ENCODE measurements at places on chromosomes 2 and 18.

DNA sequence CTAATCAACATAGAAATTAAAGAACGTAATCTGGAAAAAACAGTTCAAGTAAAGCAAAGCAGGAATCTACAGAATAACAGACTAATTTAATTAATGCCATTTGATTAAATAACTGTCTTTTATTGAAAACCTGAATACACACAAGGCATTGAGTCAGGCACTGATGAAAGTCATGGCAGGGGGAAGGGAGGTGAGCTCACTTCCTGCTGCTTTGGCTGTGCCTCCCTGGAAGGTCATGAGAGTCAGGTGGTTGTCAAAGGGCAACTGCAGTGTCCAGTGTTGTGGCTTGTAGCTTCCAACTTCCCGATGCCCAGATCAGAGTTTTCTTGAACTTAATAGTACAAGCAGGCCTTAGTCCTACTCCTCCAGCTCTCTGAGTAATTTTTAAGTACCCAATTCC is 180.9 kb downstream of the PID1 start:
- no peak for DNase-seq

DNA sequence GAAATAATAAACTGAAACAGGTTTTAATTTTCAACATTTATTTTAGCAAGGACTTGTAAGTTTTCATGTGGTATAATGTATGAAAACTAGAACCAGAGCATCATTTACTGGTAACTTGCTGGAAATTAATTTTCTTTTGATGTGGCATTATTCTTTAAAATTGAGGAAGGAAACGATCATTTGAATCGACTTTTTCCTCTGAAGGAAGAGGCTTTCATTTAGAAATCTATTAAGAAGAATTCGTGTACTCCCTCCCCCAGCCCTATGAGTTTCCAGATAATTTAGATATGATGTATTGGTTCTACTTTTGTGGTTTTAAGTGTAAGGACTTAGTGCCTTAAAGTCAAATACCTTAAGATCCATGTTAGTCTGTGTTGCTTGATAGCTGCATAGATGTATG is 2.5 kb downstream of the BABAM2 start:
- no peak for DNase-seq

- no peak for DNase-seq
Measured at GRCh38 chr2:4963106-4963505, 729.1 kb upstream of the SOX11 start.

DNA sequence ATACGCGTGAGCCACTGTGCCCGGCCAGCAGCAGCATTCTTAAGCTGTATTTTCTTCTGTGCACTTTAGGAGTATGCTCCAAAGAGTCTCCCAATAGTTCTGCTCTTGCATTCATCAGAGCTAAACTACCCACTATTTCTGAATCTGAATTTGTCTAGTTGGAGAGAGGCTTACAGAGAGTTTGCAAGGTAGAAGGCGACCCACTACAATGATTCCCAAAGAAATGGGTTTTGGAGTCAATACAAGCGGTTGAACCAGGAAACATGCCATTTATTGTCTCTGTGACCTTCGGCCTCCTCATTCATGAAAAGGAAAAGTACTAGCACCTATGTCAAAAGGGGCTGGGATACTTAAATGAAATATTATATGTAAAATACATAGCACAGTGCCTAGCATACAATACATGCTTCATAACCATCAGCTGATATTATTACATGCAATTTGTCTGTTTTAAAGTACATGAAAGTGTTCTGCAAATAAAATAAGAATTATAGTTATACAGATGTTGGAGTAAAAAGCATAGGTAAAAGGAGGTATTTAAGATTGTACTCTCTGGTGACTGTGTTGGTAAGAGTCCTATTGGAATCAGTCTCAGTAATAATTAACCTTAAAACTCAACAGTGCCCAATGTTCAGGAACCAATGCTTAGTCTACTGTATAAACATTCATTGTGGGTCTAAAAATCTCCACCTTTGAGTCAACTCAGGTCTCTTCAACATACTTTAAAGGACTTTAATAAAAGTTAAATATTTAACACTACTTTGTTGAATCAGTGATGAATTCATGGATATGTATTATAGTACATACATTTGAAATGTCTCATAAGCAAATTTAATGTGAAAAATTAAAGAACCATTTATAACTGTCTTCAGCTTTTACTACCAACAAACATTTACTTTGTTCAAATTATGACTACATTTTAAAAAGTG is 89.8 kb upstream of the GRB14 start:
- no peak for DNase-seq

GRCh38 chr2:31129375-31130171 is 8.7 kb downstream of the GALNT14 start:
- DNase-seq, result no peak

- DNase-seq, result no peak
Measured at GRCh38 chr2:127058246-127058953, 48.6 kb downstream of the BIN1 start.

- DNase-seq, result peak; percentile 5
Measured at GRCh38 chr2:170813611-170814532, 2.8 kb upstream of the GAD1 start.

- DNase-seq, result no peak
Measured at GRCh38 chr2:159106109-159106508, 137.7 kb downstream of the TANC1 start.

- DNase-seq, result no peak
Measured at GRCh38 chr2:119481501-119482455, 42.5 kb downstream of the SCTR start.

DNA sequence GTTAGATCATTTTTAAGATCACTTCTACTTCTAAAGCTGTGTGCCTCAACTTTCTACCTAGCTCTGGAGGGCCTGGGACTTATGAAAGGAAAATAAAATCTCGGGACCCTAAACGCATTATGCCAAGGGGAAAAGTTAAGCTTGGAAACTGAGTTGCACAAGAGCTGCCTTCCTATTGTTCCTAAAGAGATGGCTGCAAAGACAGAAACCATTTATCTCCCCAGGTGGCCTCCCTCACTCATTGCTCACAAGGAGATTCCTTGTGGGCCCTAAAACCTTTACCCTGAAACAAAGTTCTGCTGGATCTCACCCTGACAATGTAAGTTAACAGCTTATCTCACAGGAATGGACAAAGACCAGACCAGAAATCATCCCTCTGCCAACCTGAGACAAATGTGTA is 26.8 kb downstream of the TUBB6 start:
- no peak for DNase-seq

DNA sequence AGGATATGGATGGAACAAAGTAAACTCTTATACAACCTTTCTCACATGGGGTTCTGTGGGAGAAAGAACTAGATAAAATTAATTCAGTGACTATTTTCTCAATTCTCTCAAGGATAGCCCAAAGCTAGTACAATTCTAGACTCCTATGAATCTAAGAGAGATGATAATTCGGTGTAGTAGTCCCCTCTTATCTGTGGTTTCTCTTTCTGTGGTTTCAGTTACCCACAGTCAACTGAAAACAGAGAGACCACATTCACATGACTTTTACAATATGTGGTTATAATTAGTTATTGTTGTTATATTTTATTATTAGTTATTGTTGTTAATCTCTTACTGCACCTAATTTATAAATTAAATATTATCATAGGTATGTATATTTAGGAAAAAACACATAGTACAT is 53.5 kb upstream of the C2orf15 start:
- DNase-seq, result no peak

GRCh38 chr2:222703091-222703490 is 31.6 kb downstream of the MOGAT1 start:
- no peak for DNase-seq

DNA sequence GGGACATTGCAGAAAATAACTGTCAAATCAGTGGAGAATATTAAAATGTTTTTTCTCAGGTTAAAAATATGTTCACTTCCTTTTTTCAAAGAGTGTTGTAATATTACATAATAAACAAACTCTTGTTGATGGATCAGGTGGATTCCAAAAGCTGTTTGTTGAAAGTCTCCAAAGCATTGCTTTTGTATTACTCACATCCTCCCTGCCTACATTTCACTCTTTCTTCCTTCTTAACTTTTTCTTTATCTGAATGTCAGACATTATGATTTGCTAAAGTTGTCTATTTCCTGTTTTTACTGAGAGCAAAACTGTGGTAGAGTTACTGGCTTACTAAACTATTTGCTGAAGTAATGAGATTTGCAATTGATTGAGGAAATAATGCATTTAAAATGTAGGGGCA is 92.1 kb downstream of the CDH19 start:
- DNase-seq, result no peak

DNA sequence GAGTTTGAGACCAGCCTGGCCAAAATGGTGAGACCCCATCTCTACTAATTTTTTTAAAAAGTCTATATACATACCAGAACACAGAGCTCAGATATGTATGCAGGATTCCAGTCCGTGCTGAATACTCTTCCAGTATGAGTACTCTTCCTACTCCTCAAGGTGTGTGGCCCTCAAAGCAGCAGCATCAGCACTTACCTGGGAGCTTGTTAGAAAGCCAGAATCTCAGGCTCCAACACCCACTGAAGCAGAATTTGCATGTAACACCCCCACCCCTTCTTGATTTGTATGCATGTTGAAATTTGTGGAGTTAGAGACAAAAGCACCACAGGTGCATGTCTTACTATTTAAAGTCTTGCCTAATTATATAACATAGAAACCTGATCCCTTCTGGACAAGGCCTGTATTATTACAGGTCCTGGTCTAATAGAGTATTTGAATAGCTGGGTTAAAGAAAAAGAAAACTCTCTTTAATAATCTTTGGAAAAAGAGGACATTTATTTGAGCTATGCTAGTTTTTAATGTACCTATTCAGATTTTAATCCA is 50.3 kb upstream of the NFE2L2 start:
- no peak for DNase-seq

DNA sequence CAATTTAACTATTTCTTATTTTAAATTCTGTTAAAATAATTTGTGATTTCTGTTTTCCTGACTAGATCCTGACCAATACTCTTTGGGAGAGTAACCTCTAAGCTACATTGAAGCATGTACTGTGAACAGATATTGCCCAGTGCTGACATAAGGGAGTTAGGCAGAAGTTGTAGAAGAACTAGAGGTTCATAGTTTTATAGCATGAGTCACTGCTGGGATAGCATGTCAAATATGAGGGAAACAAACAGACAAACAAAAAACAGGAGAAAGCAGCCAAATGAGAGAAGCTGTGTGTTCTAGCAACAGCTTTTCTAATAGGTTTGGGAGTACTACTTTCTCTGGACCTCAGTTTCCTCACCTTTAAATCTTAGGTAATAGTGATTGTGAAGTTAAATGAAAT is 72.4 kb downstream of the CERS6 start:
- DNase-seq, result no peak

DNA sequence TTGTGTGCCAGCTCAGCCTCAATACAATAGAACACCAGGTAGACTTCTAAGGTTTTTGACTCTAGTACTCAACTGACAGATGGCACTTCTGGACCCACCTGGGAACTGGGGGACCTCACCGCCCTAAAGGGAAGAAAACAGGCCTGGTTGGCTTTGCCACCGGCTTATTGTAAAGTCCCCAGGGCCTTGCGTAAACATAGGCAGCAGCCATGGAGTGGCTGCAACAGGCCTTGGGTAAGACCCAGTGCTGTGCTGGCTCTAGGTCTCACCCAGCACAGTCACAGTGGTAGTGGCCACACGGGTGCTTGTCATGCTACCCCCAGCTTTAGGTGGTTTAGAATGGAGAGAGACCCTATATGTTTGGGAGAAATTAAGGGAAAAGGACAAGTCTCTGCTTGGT is 230.7 kb upstream of the SESTD1 start:
- no peak for DNase-seq

DNA sequence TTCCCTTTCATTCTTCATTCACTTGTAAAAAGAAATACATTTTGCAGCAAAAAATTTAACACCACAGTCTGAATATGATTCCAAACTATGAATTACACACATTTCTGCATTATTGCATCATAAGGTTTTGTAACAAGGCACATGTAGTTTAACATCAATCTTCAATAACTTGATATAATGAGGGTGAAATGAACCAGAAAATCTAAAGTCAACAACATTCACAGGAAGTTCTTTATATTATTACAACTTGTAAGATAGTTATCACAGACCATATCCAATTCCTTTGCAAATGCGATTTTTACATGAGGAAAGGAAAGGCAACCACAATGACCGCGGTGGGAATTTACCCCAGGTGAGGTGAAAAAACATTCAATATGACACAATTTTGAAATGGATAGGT is 213.3 kb downstream of the NAPG start:
- DNase-seq, result no peak

DNA sequence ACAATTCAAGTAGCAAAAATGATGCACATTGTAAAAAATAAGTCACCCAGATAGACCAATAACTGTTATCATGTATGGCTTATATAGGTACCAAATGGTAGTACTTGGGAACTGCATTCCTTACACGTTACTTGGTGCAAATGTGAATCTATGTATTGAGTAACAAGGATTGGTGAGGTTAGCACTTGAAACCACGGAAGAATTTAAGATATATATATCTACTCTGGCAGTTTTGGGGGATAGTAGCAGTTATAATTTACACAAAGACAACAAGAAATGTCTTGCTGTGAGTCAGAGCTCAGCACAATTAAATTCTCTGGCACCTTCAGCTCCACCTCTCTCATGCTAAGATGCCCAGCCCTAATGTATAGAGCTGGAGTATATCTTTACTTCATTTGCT is 359.4 kb upstream of the RAB12 start:
- DNase-seq, result no peak

DNA sequence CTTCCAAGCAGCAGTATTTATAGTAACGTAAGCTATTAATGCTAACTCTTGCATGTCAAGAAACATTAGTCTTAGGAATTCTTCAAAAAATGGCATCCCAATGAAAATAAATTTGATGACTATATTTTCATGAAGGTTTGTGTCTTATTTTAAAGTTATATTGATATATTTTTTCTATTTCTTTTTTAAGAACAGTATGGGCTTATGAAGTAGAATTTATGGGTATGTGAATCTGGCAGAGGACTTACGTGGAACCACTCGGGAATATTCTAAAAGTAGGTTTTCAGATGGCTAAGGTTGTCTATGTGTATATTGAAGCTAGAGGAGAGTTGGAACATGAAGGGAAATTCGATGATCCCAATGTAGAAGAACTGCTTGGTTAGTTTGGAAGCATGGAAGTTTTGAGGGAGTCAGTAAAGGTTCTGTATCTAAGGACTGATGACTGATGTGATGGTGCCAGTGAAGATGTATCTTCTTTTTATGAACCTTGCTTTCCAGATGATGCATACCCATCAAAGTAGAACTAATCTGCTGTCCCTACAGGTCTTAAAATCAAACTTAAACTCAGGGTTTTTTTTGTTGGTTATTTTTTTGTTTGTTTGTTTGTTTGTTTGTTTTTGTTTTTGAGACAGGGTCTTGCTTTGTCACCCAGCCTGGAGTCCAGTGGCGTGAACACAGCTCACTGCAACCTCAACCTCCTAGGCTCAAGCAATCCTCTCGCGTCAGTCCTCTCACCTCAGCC is 39.5 kb downstream of the DDX1 start:
- no peak for DNase-seq

- no peak for DNase-seq
Measured at GRCh38 chr2:160270571-160271113, 70.6 kb upstream of the ITGB6 start.

- no peak for DNase-seq
Measured at GRCh38 chr2:52144590-52144989, 1112.7 kb upstream of the NRXN1 start.

DNA sequence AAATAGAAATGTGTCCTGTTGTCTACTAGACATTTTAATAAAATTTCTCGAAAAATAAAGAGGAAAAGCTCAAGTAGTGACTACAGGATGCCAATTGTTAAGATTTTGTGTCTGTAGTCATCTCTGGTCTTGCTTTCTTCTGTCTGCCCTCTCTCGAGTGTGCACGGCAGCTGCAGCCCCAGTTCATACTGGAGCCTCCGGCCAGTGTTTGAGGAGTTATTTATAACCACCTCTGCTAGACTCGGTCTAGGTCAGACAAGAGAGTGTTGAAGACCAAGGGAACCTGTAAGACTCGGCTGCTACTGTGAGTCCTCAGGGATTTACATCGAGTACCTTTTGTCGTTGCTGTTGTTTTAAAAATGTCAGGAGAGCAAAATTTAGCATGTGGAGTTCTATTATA is 810.1 kb upstream of the POU3F3 start:
- DNase-seq, result no peak
